Occipital lobe (tissue), 3 donors: ENCODE measurements at places on chromosomes 16 and 17. TPM values are rescaled to one million over a fixed set of nuclear protein-coding genes. Genes with fewer than 3 reads are reported as not detected.

DNA sequence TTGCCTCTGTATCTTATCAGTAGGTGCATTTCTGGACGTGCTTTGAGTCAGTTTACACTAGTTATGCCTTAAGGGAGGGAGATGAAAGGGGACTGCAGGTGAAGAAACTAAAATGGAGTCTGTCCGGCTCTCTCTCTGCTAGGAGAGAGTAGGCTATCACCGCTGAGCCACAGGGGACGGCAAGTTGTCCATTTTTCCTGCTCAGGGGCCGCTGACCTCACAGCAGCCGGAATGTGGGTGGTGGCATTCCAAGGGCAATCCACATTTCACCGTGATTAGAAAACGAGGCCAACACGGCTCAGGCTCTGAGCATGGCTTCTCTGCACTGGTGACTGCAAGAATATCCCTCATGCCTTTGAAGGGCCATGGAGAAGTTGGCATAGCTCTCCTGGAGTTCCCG lies 19.0 kb upstream of the KLHDC4 start:
- no peak for DNase-seq

DNA sequence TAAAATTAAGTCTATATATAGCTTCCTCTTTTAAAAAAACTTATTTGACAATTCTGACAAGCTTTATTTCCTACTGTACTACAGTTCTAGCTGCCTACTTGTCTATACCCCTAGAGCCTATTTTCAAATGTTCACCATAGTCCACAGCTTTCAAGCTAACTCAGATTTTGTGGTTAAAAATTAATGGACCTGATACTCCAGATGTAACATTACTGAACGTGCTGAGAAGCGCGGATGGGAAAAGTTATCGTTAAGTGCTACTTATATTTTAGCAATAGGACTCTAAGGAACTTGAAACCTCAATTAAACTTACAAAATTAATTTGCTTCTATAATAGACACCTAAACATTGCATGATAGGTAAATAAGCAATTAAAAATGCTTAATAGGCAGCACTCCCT lies 31.2 kb downstream of the GNA13 start:
- DNase-seq: no peak

Gene SNX20
- 0.16 TPM for total RNA-seq

Gene CRYM
- 66.6 TPM for total RNA-seq

DNA sequence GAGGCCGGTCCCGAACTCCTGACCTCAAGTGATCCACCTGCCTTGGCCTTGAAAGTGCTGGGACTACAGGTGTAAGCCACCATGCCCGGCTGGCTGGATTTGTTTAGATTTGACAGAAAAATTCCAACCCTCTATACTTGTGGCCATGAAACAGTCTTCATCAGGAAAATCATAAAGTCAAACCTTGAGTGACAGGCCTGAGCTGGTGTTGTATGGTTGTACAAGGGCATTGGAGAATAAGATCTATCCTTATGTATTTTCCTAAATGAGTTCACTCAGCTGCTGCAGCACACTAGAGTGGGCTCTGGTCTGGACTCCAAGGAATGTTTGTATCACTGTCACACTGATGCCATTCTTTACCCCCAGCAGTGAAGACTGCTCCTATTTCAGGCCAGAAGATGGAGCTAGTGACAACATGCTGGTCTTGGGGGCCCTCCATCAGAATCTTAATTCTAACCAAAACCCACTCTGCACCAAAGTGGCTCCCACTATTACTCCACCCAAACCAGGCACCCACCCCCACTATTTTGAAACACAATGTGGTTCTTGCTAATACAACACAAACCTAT lies 27.4 kb downstream of the SNX11 start:
- no peak for DNase-seq

DNA sequence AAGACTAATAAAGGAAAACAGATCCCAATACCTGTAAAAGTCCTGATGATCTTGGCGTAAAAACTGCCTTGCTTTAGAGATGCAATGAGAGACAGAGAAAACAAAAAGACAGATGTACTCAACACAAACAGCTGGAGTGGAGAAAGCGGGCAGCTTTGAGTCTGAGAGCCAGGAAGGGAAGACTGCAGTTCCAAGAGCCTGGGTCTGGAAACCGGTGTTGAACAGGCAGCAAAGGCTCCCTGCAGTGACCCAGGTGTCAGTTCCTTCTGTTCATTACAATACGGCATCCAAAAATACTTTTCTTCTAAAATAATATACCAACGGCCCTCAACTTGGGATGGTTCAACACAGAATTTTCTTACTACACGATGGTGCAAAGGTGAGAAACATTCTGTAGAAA lies 29.6 kb downstream of the VPS53 start:
- DNase-seq: no peak

DNA sequence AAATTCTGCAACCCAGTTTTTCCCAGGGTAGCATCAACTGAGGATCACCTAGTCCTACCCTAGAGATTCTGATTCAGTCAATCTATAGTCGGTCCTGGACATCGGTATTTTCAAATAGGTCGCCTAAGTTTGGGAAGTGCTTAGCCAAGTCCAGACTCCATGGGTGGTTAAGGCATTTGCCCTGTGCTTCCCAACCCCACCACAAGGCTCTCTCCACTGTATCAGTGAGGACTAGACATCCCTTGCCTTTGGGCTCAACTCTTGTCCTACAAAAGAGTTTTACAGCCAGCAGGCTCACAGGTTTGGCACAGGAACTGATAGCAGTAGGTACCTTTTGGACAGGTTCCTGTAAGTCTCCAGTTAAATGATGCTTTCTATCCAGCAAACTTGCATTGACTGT lies 13.8 kb downstream of the HYDIN start:
- DNase-seq: no peak

Gene HOXB1
- not detected for total RNA-seq

Gene HBM
- total RNA-seq: 15.0 TPM

GRCh38 chr16:85584819-85585282 lies 28.3 kb upstream of the GSE1 start:
- DNase-seq: no peak

- DNase-seq: peak; percentile 36
Measured at GRCh38 chr16:6377956-6378355, 954.7 kb upstream of the RBFOX1 start.

GRCh38 chr17:4446326-4447071 lies 12.8 kb downstream of the SPNS3 start:
- DNase-seq: no peak

Gene MPP3
- total RNA-seq: 27.1 TPM

GRCh38 chr17:10604521-10604920 lies 52.6 kb downstream of the MYH3 start:
- no peak for DNase-seq

Gene SLC16A11
- 0.31 TPM for total RNA-seq

DNA sequence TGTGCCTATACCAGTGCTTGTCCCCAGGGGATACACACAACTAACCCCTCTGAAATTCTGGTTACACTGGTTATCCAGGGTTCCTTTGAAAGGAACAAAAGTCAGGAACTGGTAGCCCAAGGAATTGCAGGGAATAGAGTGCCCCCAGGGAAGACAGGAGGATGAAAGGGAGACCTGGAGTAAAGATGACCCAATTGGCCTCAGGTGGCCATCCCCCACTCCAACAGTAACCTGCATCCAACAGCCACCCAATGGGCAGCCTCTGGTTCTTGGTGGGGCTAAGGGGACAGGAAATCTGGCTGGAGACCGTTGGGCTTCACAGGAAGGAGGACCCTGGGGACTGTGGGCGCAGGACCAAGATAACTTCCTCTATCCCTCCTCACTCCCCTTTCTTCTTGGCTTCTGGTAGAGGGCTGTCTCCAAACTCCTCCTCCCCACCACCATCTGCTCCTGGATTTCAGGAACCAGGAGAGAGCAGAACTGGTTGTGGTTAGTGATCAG lies 826 bp upstream of the MPO start:
- DNase-seq: no peak

Gene TP53TG3B
- total RNA-seq: not detected

Gene C17orf100
- 2.3 TPM for total RNA-seq

DNA sequence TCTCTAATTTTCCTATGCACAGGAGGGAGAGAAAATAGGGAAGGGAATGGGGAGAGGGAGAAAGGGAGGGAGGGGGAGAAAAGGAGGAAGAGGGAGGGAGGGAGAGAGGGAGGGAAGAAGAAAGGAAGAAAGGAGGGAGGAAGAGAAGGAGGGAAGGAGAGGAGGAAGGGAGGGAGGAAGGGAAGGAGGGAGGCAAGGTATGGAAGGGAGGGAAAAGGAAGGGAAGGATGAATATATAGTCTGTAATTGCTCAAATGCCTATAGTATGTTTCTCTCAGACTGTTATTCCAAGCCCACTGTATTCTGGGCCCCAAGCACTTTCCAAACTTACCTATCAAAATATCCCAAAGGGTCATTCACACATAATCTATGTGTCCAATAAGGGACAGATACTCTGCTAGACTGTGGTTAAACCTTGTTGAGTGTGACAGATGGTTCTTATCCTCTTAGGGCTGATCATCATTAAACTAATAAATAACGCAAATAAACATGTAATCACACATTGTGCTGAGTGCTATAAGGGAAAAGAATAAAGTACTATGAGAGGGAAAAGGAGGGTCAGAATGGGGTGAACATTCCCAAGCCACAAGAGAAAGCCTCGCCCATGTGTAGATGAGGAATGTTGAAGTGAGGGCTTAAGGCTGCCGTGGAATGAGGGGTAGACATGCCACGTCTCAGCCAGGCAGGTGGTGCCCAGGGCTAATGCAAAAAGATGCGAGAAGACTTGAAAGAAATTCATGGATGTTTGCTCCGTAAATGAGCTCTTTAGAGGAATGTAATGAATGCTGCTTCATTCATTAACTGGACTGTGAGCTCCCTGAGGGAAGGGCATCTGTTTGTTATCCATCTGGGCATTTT lies 30.6 kb downstream of the ASIC2 start:
- no peak for DNase-seq

- no peak for DNase-seq
Measured at GRCh38 chr16:76293980-76294379, 16.8 kb downstream of the CNTNAP4 start.

- DNase-seq: no peak
Measured at GRCh38 chr16:84778720-84779119, 41.1 kb upstream of the CRISPLD2 start.

Gene KIF19
- not detected for total RNA-seq
